Uterus (tissue), 4 donors: ENCODE measurements at places on chromosomes 13 and 19. TPM values are rescaled to one million over a fixed set of nuclear protein-coding genes. Genes with fewer than 3 reads are reported as not detected.

- H3K4me1 ChIP-seq: no peaks in the 10 kb centered on the region
- H3K36me3 ChIP-seq: no peaks in the 10 kb centered on the region
- no peak for DNase-seq
- H3K27me3 ChIP-seq: no peaks in the 10 kb centered on the region
- peak overlapping the region; percentile 69 for H3K27ac ChIP-seq
- no peak overlapping the region for H3K4me3 ChIP-seq
Observed at GRCh38 chr13:33263484-33263883, 22.1 kb downstream of the STARD13 start.

- no peaks in the 10 kb centered on the region for H3K27me3 ChIP-seq
- no peaks in the 10 kb centered on the region for H3K36me3 ChIP-seq
- no peak overlapping the region for H3K27ac ChIP-seq
- no peak for DNase-seq
- H3K4me3 ChIP-seq: no peak overlapping the region
Observed at GRCh38 chr13:20198781-20199180, 6.0 kb upstream of the GJB2 start.

DNA sequence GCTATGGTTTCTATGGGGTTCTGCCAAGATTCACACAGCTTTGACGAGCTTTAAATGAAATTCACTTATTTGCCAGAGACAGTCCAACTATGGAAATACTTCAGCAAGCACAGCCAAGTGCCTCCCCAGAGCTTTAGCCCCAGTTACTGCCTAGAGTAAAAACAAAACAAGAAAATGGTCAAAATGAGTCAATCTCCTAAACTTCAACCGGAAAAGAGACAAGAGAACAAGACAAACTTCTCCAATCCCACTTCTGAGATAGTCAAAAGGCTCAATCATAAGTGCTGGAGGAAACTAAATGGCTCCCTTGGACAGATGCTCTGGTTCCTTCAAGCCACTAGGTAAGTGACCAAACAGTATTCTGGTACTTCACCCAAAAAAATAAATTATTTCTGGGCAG is 65.8 kb downstream of the KATNAL1 start:
- H3K4me1 ChIP-seq: no peaks in the 10 kb centered on the region
- H3K27me3 ChIP-seq: no peaks in the 10 kb centered on the region
- no peak overlapping the region for H3K4me3 ChIP-seq
- H3K27ac ChIP-seq: no peak overlapping the region
- DNase-seq: no peak

DNA sequence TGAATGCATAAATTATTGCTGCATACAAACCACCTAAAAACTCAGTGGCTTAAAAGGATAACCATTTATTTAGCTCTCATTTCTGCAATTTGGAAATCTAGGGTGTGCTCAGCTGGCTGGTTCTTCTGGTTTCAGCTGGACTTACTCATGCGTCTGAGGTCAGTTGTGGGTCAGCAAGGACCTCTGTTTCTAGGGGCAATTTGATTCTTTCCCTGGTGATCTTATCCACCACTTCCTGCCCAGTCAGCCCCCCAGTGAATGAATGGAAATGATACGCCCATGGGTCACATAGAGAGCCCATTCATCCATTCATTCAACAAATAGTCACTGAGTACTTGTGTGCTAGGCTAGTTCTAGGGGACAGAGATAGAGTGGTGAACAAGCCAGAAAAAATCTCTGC is 9.9 kb downstream of the FXYD5 start:
- no peak overlapping the region for H3K27ac ChIP-seq
- H3K27me3 ChIP-seq: no peaks in the 10 kb centered on the region
- DNase-seq: no peak
- H3K36me3 ChIP-seq: no peaks in the 10 kb centered on the region
- no peak overlapping the region for H3K4me3 ChIP-seq

DNA sequence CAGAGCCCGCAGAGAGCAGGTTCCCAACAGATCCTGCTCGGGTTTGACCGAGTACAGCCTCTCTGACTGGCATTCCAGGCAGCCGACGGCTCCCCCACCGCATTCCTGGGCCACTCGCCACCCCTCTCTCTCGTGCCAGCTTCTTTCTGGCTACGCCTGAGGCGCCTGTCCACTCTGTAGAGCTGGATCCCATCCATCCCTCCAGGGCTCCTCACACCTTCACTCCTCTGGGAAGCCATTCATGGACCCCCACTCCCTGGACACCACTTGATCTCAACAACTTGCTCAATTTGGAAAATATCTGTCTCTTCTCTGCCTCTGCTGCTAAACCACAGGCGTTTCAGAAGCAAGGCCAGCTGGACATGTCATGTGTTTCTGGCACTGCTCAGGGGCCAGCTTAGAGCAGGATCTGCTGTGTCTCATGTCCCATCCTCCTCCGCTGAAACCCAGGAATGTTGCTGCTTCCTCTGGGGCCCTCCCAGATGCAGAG is 30.6 kb upstream of the ATP1A3 start:
- no peak overlapping the region for H3K27ac ChIP-seq
- no peaks in the 10 kb centered on the region for H3K27me3 ChIP-seq
- DNase-seq: peak; percentile 31

- H3K27me3 ChIP-seq: no peaks in the 10 kb centered on the region
- no peaks in the 10 kb centered on the region for H3K4me1 ChIP-seq
- H3K27ac ChIP-seq: no peak overlapping the region
- DNase-seq: no peak
- H3K4me3 ChIP-seq: no peak overlapping the region
Observed at GRCh38 chr13:36914648-36915047, 5.4 kb downstream of the SMAD9 start.

GRCh38 chr19:33300009-33300893 is 2.1 kb downstream of the CEBPA start:
- no peak for DNase-seq
- no peaks in the 10 kb centered on the region for H3K36me3 ChIP-seq
- no peaks in the 10 kb centered on the region for H3K27me3 ChIP-seq
- no peaks in the 10 kb centered on the region for H3K4me1 ChIP-seq
- H3K27ac ChIP-seq: no peak overlapping the region

GRCh38 chr13:25345576-25345975 is 26.2 kb upstream of the ATP8A2 start:
- DNase-seq: no peak
- H3K36me3 ChIP-seq: no peaks in the 10 kb centered on the region
- H3K4me3 ChIP-seq: no peak overlapping the region
- H3K27ac ChIP-seq: no peak overlapping the region
- H3K4me1 ChIP-seq: no peaks in the 10 kb centered on the region

Gene CEACAM1
- total RNA-seq: 0.51 TPM

DNA sequence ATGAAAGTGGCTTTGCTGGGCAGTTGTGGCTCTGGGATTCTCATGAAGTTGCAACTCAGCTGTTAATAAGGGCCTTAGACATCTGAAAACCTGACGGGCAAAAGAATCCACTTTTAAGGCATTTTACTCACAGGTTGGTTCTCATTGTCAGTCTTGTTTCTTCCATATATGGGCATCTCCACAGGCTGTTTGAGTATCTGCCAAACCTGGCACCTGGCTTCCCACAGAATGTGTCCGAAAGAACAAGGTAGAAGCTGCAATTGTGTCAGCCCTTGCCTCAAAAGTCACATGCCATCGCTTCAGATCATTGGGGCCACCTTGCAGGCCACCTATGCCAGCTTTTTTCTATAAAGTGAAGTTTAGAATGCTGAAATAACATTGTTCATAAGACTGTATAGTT is 102.4 kb downstream of the KCTD12 start:
- H3K27ac ChIP-seq: no peak overlapping the region
- no peaks in the 10 kb centered on the region for H3K4me1 ChIP-seq
- H3K27me3 ChIP-seq: no peaks in the 10 kb centered on the region
- no peaks in the 10 kb centered on the region for H3K36me3 ChIP-seq
- no peak for DNase-seq
- no peak overlapping the region for H3K4me3 ChIP-seq
